ENCODE measurements at places on chromosomes 16 and 17. TPM values are rescaled to one million over a fixed set of nuclear protein-coding genes. Genes with fewer than 3 reads are reported as not detected.

TANGO6 gene
- total RNA-seq, result 31.3 TPM

C17orf67 gene
- 1.5 TPM for total RNA-seq

SLC38A8 gene
- total RNA-seq, result 0.45 TPM

SLC16A6 gene
- total RNA-seq, result 2.8 TPM

HASPIN gene
- total RNA-seq, result 2.6 TPM

HES7 gene
- 0.73 TPM for total RNA-seq

ABCA9 gene
- 27.1 TPM for total RNA-seq

NPTX1 gene
- total RNA-seq, result 17.9 TPM

PRSS36 gene
- 1.6 TPM for total RNA-seq

CCL17 gene
- total RNA-seq, result not detected

OTOA gene
- 0.36 TPM for total RNA-seq

STAC2 gene
- 0.64 TPM for total RNA-seq

GDPD1 gene
- total RNA-seq, result 31.8 TPM

CA4 gene
- total RNA-seq, result 3.2 TPM

DNAAF8 gene
- total RNA-seq, result 1.5 TPM

MYO15A gene
- 1.6 TPM for total RNA-seq

UNC45B gene
- not detected for total RNA-seq

CYLD gene
- total RNA-seq, result 43.0 TPM

MYO19 gene
- total RNA-seq, result 50.4 TPM

GLIS2 gene
- 3.2 TPM for total RNA-seq

ELMO3 gene
- 0.54 TPM for total RNA-seq

B3GNT9 gene
- total RNA-seq, result 1.7 TPM

WNK4 gene
- total RNA-seq, result 0.82 TPM

QRICH2 gene
- total RNA-seq, result 15.9 TPM

TNP2 gene
- not detected for total RNA-seq

ABCC12 gene
- 2.3 TPM for total RNA-seq

MT1B gene
- not detected for total RNA-seq

C17orf78 gene
- not detected for total RNA-seq

TBL3 gene
- total RNA-seq, result 10.1 TPM

ZNF205 gene
- total RNA-seq, result 11.0 TPM

PDE6G gene
- total RNA-seq, result not detected

KRT9 gene
- not detected for total RNA-seq

LPCAT2 gene
- total RNA-seq, result 13.8 TPM

C17orf107 gene
- total RNA-seq, result 4.3 TPM

UTS2R gene
- not detected for total RNA-seq

KRTAP2-2 gene
- total RNA-seq, result not detected

MMP15 gene
- 14.3 TPM for total RNA-seq

CD300E gene
- not detected for total RNA-seq

SNTB2 gene
- total RNA-seq, result 9.3 TPM

ABI3 gene
- 1.00 TPM for total RNA-seq

FOXC2 gene
- total RNA-seq, result 0.45 TPM

NT5M gene
- total RNA-seq, result 2.1 TPM

SULT1A4 gene
- total RNA-seq, result 0.64 TPM

CNTNAP1 gene
- 13.0 TPM for total RNA-seq

PYCARD gene
- 2.4 TPM for total RNA-seq

TBC1D3C gene
- not detected for total RNA-seq

RASD1 gene
- 10.1 TPM for total RNA-seq

PRRT2 gene
- 18.1 TPM for total RNA-seq

TPSD1 gene
- total RNA-seq, result not detected

CRISPLD2 gene
- 4.8 TPM for total RNA-seq

Data from cerebellum (tissue), 4 donors.